ENCODE measurements at places on chromosomes 3 and 15.

- no peak for DNase-seq
Measured at GRCh38 chr15:40873694-40874561, at the start of gene RHOV. Gene RHOV, minus strand, starts transcription at chr15:40874234. Its CDS starts 95 bp downstream, at chr15:40874139.

DNA sequence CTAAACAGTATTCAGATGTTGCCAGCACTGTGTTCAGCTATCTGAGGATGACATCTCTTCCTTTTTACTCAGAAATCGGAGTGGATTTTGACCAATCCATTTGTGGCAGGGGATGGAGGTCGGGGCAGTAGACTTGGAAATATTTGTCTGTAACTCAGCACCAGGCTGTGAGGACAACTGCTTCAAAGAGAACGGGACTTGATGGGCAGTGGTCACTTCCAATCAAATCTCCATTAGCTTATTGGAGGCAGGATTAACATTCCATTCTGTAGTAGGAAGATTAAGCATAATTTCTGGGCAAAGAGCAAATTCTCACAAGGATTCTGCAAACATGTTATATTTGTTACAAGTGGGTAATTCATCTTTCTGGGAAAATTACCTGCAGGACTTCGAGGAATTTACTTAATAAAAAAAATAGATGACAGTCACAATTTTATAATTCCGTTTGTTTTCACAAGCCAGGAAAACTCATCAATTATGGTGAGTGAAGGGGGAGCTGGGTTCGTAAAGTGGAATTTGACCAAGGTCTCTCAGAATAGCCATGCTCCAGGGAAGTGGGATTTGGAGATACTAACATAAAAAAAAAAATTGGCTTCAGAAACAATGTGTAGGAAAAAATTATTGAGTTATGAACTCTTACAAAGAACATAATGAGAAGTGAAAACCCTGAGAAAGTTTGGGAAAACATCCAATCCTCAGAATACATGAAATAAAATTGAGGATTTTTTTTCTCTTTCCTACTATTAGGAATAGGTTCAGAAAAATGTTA lies 18.1 kb downstream of the CRABP1 start:
- no peak for DNase-seq

- no peak for DNase-seq
Measured at GRCh38 chr3:126419886-126420786, 25.4 kb downstream of the CFAP100 start.

DNA sequence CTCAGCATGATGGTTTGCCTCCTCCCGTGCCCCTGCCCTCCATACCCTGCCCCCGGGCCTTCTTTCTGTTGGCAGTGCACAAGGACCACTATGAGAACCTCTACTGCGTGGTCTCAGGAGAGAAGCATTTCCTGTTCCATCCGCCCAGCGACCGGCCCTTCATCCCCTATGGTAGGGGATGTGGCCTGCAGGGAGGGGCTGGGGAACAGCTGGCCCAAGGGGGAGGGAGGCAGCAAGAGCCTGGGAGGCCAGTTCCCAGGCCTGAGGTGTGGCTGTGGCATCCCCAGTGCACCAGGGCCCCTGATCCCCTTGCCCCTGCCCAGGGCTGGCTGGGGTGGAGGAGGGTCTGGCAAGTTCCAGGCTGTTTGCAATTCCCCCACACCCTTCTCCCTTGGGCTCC lies 2.6 kb upstream of the PLA2G4B start:
- no peak for DNase-seq

DNA sequence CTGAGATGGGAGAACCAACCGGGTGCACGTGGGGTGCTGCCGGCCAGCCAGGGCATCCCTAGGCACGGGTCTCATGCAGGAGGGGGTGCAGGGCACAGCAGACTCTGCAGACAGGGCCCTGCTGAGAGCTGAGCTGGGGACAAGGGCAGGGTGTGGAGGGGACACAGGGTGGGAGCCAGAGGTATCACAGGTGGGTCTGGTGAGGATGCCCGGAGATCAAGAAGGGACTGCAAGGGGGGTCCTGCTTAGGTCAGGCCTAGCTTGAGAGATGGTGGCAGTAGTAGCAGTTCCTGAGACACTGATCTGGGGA lies 39.5 kb upstream of the PRR23E start:
- no peak for DNase-seq

GRCh38 chr15:98003996-98004395 lies 43.5 kb downstream of the ARRDC4 start:
- DNase-seq = no peak

GRCh38 chr3:156764751-156765150 lies 61.4 kb upstream of the LEKR1 start:
- DNase-seq = no peak

- DNase-seq = no peak
Measured at GRCh38 chr15:49901996-49902684, 216.9 kb downstream of the ATP8B4 start.

DNA sequence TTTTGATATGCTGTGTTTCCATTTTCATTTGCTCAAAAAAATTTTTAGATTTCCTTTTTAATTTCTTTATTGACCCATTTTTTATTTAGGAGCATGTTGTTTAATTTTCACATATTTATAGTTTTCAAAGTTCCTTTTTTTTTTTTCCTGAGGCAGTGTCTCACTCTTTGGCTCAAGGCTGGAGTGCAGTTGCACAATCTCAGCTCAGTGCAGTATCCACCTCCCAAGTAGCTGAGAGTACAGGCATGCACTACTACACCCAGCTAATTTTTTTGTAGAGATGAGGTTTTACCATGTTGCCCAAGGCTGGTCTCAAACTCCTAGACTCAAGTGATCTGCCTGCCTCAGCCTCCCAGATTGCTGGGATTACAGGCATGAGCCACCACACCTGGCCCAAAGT lies 36.2 kb downstream of the PFN2 start:
- no peak for DNase-seq

- DNase-seq = no peak
Measured at GRCh38 chr15:99619712-99620111, 53.9 kb downstream of the MEF2A start.

DNA sequence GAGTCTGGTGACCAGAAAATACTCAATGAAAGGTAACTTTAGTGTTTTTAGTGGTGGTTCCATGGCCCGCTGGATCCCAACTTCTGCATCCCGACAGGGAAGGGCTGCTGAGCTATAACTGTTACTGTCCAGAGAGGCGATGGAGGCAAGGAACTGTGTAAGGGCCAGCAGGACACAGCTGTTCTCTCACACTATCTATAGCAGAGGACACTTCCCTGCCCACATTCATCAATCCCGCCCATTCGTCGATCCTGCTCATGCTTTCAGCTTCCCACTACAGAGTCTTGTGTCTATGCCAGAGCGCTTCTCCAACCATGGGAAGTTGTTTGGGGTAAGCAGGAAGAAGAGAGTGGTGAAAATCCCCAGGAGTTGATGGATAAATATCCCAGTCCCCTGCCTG lies 8.4 kb downstream of the COLQ start:
- DNase-seq = no peak

- no peak for DNase-seq
Measured at GRCh38 chr15:69786136-69786701, 311.5 kb downstream of the TLE3 start.

GRCh38 chr3:161500068-161500796 lies 3.6 kb downstream of the OTOL1 start:
- DNase-seq = no peak

DNA sequence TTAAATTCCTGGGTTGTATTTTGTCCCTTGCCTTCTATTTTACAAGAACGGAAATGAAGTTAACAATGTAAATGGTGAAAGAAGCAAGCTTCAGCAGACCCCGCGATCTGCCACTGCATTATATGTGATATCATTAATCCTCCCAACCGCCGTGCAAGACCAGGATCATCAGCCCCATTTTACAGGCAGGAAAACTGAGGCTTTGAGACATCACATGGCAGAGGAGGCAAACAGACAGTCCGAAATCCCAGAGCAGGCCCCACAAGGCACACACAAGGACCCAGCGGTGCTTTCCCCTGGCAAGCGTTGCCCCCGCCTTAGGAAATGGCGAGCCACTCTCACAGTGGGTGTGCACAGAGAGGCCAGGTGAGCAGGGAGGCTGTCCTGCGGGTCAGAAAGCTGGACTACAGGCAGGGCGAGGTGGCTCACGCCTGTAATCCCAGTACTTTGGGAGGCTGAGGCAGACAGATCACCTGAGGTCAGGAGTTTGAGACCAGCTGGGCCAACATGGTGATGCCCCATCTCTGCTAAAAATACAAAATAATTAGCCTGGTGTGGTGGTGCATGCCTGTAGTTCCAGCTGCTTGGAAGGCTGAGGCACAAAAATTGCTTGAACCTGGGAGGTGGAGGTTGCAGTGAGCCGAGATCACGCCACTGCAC lies 16.2 kb downstream of the FGD5 start:
- DNase-seq = no peak

GRCh38 chr3:168894214-168894613 lies 769.3 kb downstream of the MECOM start:
- DNase-seq = no peak

GRCh38 chr3:159929171-159930141 lies 59.2 kb upstream of the IL12A start:
- no peak for DNase-seq

GRCh38 chr3:9157651-9158362 lies 91.6 kb downstream of the SRGAP3 start:
- DNase-seq = no peak

DNA sequence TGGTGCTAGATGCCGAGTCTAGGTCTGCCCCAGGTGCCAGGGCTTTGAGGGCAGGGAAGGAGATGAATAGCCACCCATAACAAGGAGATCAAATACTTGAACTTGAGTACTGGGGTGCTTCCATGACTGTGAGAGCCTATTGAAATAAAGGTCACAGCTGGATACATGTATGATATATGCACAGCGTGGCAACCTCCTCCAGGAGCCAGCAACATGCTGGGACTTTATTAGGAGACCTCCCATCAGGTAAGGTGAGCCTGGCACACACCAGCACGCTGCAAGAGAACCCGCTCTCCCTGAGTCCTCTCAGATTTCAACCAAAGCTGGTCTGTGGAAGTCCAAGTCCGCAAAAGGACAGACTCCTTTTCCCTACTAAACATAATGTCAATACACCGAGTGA lies 10.5 kb upstream of the HES1 start:
- DNase-seq = no peak

GRCh38 chr3:155086051-155086450 lies 5.9 kb downstream of the MME start:
- no peak for DNase-seq

DNA sequence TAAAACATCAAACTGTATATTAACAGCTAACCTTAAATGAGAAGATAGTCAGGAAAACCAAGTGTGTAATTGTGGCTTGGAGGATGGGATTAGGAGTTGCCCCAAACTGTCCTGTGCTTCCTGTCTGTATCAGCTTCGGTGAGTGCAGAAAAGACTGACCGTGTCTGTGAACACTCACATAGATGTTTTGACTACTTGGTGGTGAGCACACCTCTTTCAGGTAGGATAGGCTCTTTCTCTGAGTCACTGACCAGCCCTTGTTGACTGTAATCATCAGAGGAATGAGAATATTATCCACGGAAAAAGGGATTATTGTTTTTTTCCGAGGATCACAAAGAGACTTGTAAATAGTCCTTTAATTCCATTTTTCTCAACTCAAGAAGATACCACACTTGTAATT lies 51.5 kb downstream of the GMNC start:
- DNase-seq = no peak

GRCh38 chr3:48434591-48435222 lies 4.8 kb upstream of the PLXNB1 start:
- DNase-seq = no peak

- DNase-seq = no peak
Measured at GRCh38 chr3:141998669-141999290, 122.3 kb downstream of the ATP1B3 start.

DNA sequence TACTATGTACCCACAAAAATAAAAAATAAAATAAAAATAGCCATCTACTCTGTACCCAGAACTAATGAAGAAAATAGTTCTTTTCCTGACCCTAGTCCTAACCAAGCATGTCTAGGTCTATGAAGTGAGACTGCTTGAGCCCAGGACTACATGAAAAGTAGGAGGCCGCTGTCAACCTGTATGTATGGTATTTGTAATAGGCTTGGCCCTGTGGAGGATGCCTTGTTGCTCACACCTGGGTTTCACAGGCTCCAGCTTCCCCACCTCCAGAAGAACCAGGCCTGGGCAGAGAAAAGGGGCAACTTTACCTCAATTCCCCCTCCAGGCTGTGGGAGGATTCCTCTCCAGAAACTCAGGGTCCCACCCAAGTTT lies 6.8 kb upstream of the PKM start:
- DNase-seq = no peak

DNA sequence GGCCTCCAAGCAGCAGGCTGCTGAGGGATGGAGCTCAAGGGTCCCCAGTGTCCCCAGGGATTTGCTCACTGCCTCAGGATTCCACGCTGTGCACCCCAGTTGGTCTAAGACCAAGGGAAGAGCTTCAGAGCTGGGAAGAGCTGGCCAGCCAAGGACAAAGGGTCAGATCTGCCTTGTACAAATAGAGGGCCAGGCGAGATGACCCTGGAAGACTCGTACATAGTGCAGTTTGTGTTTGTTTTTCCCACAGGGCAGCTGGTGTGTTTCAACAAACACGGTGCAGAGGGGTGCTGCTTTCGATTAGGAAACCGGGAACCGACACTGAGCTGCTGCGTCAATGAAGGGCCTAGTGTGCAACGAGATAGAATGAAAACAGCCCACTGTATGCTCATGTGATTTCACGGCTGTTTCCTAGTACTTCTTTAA lies 56.1 kb upstream of the TRPM1 start:
- DNase-seq = no peak

GRCh38 chr3:35785234-35785888 lies 146.0 kb downstream of the ARPP21 start:
- no peak for DNase-seq

DNA sequence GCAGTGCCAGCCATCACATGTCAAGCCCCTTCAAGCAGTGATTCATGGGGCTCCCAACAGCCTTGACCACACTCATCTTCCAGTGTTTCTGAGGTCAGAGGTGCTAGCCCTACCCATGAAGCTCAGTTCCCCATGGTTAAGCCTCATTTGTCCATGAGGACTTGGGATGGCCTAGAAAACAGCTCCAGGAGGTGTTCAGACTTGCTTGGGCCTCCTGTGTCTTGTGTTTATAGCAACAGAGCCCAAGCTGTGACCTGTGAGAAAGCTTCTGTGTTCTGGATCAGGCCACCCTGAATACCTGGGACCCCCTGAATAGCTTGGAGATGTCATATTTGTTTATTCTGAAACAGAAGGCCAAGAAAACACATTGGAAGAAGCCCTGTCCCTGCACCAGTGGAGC lies 36.7 kb downstream of the LARP6 start:
- no peak for DNase-seq
